ENCODE measurements at places on chromosomes 5 and 9.
A peak's percentile ranks its signal among the peaks of the same experiment; 100 is the strongest.

DNA sequence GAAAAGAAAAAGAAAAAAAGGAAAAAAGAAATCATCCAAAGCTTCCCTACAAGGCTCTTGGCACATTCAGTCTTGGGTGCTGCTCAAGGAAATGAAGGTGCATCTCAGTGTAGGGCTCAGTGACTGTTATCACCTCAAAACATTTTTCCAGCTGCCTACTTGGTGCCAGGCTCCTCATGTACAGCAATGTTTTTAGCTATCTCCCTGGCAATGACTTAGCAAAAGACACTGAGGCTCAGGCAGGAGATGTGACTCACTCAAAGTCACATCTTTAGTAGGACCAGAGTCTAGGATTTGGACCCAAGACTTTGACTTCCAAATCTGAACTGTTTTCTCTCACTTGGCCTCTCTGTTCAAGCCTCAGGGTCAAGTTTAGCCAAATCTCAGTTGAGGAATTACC is 264.2 kb downstream of the CRB2 start:
- DNase-seq, result no peak

DNA sequence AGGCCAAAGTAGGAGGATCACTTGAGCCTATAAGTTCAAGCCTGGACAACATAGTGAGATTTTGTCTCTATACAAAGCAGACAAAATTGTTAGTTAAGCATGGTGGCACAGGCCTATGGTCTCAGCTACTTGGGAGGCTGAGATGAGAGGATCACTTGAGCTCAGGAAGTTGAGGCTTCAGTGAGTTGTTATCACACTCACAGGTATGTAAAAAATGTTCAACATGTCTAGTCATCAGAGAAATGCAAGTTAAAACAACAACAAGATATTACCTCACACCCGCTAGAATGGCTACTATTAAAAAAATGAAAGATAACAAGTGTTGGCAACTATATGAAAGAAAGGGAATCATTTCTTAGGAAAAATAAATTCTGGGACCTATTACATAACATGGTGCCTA is 341.5 kb upstream of the ST8SIA4 start:
- DNase-seq, result no peak

- DNase-seq, result no peak
These were observed 92.3 kb downstream of the STRBP start for GRCh38 chr9:123175854-123176629.

GRCh38 chr5:98872674-98873073 is 56.1 kb downstream of the CHD1 start:
- no peak for DNase-seq

DNA sequence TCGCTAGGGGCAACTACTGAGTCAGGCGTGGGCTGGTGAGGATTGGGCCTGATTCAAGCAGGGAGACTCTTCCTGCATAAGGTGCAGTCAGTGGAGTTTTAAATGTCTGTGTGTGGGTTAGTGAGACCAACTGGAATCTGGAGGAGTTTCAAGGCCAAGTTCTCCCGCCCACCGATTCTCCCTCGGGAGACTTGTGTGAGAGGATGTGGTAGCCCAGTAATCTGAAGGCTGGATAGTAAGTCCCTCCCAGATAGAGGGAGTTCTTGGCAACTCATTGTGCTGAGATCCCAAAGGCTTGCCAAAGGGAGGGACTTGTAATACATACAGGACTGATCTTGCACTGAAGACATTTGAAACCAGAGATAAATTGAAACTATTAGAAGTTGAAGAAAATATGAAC is 51.8 kb downstream of the WDR36 start:
- peak; percentile 85 for DNase-seq

- no peak for DNase-seq
These were observed 62.5 kb upstream of the PTPN3 start for GRCh38 chr9:109560470-109561132.

GRCh38 chr5:168659286-168659847 is 80.2 kb upstream of the PANK3 start:
- no peak for DNase-seq

GRCh38 chr9:7988644-7989280 is 189.2 kb upstream of the DMAC1 start:
- DNase-seq, result no peak

- DNase-seq, result no peak
These were observed 36.5 kb downstream of the ADAMTS2 start for GRCh38 chr5:179308563-179309382.

GRCh38 chr9:91557327-91557726 is 133.7 kb upstream of the NFIL3 start:
- no peak for DNase-seq

DNA sequence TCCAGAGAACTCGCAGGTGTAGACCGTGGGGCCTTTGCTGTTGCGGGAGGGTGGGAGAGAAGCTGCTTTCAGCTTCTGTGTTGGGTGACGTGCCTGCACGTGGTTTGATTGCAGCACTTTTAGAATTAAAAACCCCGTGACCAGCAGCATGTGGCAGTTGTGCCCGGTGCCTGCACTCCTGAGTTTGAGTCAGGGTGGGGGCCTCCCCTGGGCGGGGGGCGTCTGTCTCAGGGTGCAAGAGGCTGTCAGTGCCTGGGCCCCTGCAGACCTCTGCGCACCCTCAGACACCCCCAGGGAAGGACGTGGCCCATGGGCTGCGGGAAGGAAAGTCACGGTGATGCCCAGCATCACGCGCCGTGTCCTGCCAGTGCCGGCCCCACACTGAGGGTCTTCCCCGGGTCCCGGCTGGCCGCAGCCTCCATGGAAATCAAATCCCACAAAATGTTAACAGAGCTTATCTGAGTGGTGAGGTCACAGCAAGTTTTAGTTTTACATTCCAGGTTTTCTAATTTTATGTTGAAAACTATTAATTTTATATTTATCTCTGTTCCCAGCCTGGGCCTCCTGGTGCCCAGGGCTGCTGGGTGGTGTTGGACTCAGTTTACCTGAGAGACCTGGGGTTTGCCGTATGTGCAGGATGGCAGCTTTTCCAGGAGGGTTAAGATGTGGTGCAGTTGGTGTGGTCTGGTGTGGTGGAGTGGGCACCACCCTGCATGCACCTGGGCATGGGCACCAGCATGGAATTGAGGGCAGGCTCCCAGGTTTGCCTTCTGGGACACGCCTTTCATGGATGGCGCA is 33.3 kb downstream of the AHRR start:
- DNase-seq, result no peak

DNA sequence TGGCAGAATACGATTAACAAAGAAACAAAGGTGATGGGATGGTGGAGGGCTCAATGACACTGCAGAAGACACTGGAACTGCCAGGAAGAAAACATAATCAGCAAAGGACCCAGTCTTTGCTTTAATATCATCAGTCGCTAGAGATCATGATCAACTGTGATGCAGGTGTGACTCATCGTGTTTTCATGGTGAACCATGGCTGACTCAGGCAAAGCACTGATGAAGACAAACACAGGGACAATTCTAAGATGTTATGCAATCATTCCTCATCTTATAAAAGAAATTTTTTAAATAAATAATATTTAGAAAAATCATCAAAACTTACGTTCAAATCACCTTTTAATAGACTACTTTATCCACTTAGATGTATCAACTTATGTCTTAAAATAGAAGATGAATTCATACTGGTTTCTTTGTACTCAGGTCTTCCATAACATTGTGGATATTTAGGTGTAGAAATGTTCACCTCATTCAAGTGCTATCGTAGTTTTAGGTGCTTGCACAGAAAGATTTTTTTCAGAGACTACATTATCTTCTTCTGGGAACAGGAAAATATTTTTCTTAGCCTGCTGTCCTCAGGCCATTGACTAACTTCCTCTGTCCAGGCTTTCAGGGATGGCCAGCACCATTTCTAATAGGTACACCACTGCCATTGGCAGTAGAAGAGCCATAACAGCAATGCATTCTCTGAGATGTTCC is 673.4 kb upstream of the MEF2C start:
- peak; percentile 56 for DNase-seq

- no peak for DNase-seq
These were observed 123.0 kb downstream of the C9orf50 start for GRCh38 chr9:129497813-129498450.

DNA sequence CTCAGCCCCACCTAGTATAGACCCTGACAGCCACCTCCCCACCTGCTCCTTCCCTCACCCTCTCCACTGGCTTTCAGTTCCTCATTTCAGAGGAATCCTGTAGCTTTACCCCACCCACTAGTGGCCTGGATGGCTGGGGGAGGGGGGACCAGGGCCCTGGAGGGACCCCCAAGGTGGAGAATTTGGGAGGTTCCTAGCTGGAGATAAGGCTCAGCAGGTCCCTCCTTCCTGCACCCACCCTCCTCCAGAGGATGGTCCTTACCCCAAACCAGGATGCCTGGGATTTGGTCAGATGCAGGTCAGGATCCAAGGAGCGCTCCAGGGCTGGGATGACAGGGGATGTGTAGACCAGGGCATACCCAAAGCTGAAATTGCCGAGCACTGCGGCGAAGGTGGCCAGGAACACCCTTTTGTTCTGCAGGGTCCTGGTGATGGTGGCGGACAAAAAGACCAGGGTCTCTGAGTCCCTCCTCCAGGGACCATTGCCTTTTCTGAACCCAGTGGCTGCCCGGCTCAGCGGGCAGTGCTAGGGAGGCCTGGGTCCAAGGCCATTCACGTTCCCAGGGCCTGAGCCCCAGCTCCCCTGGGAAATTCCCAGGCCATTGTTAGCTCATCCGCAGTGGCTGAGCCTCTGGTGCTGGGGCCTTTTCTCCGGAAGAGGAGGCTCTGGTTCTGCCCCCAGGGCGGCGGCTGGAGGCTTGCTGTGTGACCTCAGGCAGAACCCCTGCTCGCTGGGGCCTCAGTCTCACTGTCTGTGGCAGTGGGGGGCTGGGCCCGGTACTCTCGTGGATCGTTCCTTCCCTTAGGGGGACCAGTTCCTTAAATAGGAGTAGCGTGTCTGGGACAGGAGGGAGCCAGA is 678 bp downstream of the SLC2A6 start:
- DNase-seq, result no peak

- DNase-seq, result no peak
These were observed 569.5 kb upstream of the SEMA6A start for GRCh38 chr5:117144086-117144485.

GRCh38 chr9:1882711-1883403 is 132.3 kb upstream of the SMARCA2 start:
- no peak for DNase-seq

GRCh38 chr9:122374885-122375420 is 4.1 kb downstream of the PTGS1 start:
- no peak for DNase-seq

- no peak for DNase-seq
These were observed 12.8 kb upstream of the MACIR start for GRCh38 chr5:103245761-103246160.

DNA sequence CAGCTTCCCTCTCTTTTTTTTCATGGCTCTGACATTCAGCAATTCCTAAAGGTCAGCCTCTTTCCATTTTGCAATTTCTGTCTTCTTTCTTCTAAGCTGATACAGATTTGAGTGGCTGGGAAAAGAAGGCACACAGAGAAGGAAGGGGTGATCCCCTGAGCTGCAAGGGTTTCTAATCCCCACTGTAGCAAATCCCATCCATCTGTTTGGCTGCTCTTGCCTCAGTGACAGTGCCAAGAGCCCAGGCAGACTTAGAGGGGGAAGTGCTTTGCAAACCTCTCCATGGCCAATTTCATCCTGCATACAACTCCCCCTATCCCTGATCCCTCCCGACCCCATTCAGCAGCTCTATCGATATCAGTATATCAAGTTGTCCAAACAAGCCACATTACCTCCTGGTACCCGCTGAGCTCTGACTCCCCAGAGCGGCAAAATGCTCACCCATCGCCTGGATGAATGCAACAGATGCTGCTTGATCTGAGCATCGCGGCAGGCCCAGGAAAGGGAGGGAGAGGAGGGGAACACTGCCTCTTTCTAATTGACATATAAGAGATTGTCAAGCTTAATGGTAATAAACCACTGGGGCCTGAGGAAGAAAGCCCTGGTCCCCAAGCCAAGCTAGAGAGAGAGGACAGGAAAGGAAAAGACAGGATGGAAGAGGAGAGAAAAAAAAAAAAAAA is 268.9 kb downstream of the ASTN2 start:
- no peak for DNase-seq

GRCh38 chr9:127360250-127360649 is 36.7 kb upstream of the SLC2A8 start:
- no peak for DNase-seq

GRCh38 chr5:40361378-40361777 is 318.3 kb upstream of the PTGER4 start:
- no peak for DNase-seq

DNA sequence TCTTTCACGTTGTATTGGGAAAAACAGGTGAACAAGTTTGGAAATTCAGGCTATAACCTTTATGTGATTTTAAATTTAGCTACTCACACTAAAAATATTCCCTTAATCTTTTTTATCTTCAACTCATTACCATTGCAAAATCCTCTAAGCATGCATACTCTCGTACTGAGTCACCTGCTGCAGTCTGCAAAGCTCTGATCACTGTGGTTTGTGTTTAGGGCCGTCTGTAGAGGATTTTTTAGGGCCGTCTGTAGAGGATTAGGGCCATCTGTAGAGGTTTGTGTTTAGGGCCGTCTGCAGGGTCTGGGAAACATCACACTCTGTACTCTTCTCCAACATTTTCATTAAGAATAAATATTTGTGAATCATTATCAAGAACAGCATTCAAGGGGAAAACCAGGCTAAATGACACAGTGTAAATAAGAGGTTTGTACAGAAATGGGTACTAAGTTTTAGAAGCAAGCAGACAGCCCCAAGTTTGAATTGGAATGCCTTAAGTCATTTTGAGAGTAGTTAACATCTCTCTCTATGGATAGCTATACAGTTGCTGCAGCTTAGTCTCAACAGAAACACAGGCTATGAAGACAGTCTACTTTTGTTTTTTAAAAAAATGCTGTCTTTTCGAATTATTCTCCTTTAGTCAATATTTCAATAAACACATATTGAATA is 155.0 kb upstream of the TSLP start:
- peak; percentile 82 for DNase-seq

DNA sequence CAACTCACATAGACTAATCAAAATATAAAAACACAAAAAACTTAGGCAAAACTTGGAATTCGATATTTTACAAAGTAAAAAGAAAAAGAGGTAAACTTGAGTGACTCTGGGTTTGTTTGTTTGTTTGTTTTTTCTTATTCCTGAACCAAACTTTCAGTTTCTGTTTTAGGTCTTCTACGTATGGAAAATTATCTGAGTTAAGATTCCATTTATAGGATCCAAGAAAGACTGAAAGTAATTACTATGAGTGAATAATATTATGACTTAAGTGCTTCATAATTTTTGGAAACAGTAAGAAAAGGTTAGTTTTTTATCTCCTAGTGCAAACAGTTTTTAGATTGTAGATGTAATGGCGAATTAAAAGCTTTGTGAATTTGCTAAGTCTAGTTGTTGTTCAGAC is 13.2 kb downstream of the ST8SIA4 start:
- no peak for DNase-seq

All from astrocyte of the cerebellum (primary cell).